ENCODE measurements at places on chromosomes 3 and 15.

GRCh38 chr3:8445861-8446260, 55.8 kb upstream of the LMCD1 start:
- peak; percentile 72 for DNase-seq

DNA sequence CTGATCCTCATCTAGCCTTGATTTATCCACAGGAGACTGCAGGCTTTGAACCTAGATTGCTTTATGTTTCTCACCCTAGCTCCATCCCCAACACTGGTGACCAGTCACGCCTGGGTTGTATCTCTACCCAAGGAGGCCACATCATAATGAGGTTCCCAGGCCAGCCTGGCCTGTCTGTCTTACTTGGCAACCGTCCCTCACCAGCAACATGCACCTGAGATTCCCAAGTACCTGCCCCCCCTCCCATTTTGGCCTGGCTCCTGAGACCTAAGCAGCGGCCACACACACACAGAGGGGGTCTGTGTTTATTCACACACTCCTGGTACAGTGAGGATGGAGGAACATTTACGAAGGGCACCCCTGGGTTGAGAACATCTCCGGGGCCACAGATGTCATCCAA, 2.4 kb downstream of the CAMK2N2 start:
- no peak for DNase-seq

DNA sequence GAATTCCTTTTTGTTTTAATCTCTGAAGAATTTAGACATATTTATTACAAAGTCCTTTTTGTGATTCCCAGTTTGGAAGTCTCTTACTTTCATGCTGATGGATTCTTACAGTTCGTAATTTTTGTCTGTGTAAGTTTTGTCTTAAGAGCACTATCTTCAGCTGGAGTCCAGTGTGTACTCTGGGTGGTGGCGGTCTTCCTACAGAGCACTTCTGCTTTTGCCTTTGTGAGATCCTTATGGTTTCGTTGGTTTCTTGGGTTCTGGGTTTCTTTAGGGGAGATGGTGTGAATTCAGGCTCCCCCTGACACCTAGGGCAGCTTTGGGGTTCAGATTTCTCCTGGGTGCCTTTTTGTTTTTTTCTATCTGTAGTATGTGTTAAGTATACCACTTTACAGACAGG, 45.3 kb downstream of the PLS1 start:
- no peak for DNase-seq

GRCh38 chr3:134904241-134904771, 109.2 kb downstream of the EPHB1 start:
- peak; percentile 58 for DNase-seq

GRCh38 chr15:101308604-101309435, 13.8 kb upstream of the SNRPA1 start:
- no peak for DNase-seq

DNA sequence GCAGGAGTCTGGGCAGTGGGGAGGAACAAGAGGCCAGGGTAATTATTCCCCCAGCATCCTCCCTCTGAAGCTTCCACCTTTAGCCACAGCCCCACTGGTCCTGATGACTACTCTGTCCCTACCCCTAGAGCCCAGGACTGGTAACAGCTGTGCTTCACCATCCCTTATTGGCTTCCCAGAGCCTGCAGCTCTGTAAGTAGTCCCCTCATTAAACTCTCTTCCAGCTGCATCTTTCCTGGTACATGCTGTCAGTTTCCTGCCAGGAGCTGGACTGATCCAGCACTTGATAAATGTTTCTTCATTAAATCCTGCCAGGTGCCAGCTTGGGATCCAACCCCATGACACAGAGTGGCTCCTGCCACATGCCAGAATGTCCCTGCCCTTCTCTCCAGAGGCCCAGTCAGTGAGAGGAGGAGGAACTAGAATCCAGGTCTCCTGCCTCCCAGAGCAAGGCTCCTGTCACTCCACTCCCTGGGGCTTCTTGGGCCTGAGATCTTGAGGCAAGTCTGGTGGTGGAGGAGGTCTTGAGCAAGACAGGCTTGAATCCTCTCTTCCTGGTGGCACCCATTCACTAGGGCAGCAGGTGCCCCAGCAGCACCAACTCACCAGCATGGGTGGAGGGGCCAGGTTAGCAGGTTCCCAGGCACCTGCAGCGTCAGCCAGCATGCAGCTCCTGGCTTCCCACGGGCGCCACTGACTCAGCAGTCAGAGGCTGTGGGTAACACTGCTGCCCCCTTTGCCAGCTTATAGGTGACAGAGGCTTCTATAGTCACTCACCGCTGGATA, 27.6 kb downstream of the FBXW12 start:
- no peak for DNase-seq

- DNase-seq, result no peak
These were observed 8.6 kb downstream of the GABRR3 start for GRCh38 chr3:98026425-98027084.

- no peak for DNase-seq
These were observed 30.3 kb upstream of the SETD2 start for GRCh38 chr3:47193871-47194859.

DNA sequence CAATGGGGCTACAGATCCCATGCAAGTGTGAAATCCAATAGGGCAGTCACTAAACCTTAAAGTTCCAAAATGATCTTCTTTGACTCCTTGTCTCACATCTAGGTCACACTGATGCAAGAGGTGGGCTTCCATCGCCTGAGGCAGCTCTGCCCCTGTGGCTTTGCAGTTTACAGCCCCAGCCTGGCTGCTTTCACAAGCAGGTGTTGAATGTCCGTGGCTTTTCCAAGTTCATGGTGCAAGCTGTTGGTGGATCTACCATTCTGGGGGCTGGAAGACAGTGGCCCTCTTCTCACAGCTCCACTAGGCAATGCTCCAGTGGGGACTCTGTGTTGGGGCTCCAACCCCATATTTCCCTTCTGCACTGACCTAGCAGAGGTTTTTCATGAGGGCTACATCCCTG, 68.5 kb upstream of the PRR20G start:
- DNase-seq, result no peak

DNA sequence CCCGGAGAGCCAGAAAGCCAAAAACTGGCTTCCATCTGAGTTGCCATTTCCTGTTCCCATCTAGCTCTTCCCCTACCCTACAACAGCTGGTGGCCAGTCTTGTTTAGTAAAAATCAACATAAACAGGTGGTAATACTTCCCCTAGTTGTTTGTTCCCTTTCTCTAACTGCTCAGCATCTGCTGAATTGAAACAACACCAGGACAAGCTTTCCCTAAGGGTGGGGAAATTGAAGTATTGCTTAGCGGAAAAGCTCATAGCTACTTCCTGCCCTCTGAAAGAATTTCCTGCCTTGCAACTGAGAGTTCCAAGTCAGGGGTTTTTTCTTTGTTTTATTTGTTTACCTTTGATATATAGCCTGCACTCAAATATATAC, 66.8 kb downstream of the HMG20A start:
- DNase-seq, result no peak

DNA sequence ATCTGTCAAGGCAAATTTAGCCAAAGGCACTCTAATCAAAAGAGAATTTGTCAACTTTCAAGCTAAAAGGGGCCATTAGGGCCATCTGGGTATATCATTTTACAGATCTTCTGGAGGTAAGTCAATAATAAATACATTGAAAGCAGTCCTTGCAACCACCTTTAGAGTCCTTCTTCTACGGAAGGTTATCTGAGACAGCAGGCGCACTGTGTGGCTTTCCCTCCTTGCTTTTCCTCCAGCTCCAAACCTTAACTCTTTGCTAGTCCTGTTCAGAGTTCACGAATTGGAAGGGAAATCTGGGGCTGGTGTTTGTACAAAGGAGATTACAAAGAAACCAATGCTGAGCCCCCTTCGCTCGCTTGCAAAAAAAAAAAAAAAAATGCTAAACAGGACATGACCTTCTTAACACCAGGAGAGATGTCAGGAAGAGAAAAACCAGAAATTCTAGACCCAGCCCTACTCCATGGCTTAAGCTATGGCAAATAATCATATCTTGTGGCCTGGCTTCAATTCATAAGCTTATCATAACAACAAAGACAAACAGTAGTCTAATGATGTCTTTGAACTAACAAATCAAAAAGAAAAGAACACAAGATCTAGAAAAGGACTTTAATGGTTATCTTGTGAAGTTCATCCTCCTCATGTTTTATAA, 215.7 kb downstream of the STT3B start:
- no peak for DNase-seq

Data from ACHN (cell line).